ENCODE measurements at places on chromosomes 11 and 22.

GRCh38 chr11:32052215-32052614 is 38.7 kb upstream of the RCN1 start:
- peak; percentile 9 for DNase-seq

DNA sequence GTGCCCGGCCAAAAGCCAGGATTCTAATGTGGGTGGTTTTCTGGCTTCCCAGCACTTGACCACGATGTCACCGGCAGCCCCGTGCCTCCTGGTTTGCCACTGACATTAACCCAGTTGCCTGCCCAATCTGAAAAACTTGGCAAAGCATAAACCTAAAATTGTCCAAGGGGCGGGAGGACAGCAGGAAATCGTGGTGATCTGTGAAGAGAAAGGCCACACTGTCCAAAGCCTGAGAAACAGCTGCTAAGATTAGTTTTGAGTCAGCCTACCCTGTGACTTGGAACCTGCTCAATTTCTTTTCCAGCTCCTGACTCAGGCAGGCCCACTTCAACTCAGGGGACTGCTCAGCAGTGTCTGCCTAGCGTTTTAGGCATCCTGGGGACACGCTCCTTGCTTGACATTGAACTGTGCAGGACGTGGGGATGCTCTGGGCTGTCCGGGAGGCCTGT is 8.2 kb upstream of the F2 start:
- no peak for DNase-seq

- DNase-seq, result peak; percentile 87
Measured at GRCh38 chr22:41688365-41689211, at the start of gene SNU13. SNU13 (minus strand) TSS chr22:41688867; CDS start chr22:41688796, 71 bp downstream.

GRCh38 chr11:124640666-124641065 is 18.0 kb downstream of the TBRG1 start:
- DNase-seq, result no peak

DNA sequence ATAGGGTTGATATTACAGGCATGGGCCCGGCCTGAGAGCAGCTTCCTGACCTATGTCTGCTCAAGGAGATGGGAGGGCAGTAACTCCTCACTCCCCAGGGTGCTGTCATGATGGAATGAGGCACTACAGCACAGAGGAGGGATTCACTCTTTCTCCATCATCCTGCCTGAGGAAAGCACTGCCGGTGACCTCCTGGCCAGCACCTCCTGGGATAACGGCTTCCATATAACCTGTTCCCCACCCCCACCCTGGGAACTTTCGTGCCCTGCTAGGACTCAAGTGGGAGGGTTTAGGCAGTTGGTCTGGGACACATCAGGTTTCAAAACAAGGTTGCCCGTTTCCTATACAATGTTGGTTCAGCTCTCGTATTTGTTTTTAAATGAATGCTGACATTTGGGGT is 42.7 kb upstream of the MN1 start:
- no peak for DNase-seq

DNA sequence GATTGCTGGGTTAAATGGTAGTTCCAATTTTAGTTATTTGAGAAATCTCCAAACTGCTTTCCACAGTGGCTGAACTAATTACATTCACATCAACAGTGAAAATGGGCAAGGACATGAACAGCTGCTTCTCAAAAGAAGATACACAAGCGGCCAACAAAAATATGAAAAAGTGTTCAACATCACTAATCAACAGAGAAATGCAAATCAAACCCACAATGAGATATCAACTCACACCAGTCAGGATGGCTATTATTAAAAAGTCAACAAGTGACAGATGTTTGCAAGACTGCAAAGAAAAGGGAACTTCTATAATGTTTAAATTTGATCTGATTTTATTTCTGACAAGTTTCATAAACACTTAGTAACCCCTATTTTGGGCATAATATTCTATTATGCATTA is 537.5 kb downstream of the DLG2 start:
- no peak for DNase-seq

GRCh38 chr11:133266986-133267385 is 265.3 kb downstream of the OPCML start:
- no peak for DNase-seq

DNA sequence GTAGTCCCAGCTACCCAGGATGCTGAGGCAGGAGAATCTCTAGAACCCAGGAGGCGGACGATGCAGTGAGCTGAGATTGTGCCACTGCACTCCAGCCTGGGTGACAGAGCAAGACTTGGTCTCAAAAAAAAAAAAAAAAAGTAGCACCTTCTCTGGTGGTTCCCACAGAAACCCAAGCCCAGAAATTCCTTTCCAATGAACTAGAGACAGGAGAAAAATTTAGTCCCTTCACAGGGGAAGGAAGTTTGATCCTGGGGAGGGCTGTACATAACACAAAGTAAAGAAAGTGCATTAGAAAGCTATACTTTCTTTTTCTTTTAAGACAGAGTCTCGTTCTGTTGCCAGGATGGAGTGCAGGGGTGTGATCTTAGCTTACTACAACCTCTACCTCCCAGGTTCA is 25.5 kb upstream of the APOA1 start:
- DNase-seq, result no peak

- DNase-seq, result no peak
Measured at GRCh38 chr11:131463649-131464425, 93.4 kb downstream of the NTM start.

GRCh38 chr11:124041254-124041653 is at the start of gene OR10G7:
OR10G7 (minus strand) TSS chr11:124041325; CDS start chr11:124039001, 2,324 bp downstream.
- no peak for DNase-seq

DNA sequence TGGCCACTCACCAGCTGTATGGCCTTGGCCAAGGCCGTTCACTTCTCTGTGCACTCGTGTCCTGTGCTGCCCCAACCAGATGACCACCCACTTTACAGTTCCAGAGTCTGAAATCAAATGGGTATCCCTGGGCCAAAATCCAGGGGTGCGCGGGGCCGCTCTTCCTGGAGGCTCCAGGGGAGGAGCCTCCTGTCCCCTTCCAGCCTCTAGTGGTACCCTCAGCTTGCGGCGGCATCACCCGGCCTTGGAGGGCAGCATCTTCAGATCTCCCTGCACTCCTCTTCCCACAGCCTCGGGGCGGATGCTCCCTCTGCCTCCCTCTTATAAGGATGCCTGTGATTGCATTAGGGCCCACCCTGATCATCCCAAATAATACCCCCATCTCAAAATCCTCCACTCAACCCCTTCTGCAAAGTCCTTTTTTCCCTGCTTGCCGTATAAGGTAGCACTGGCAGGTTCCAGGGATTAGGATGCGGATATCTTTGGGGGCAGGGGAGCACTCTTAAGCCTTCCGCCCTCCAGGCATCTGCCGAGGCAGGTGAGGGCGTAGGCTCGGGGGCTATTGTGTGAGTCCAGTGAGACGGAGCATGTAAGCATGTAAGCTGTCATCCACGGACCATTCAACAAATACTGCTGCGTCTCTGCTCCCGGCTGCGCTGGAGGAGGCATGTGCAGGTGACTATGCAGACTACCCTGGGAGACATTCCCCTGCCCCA is 24.4 kb upstream of the SHISAL1 start:
- DNase-seq, result no peak

- DNase-seq, result no peak
Measured at GRCh38 chr22:41831383-41831782, 1.5 kb upstream of the SREBF2 start.

GRCh38 chr22:17105143-17106129 is 15.7 kb downstream of the TMEM121B start:
- DNase-seq, result no peak

- no peak for DNase-seq
Measured at GRCh38 chr22:37082251-37082873, 27.2 kb downstream of the TMPRSS6 start.

DNA sequence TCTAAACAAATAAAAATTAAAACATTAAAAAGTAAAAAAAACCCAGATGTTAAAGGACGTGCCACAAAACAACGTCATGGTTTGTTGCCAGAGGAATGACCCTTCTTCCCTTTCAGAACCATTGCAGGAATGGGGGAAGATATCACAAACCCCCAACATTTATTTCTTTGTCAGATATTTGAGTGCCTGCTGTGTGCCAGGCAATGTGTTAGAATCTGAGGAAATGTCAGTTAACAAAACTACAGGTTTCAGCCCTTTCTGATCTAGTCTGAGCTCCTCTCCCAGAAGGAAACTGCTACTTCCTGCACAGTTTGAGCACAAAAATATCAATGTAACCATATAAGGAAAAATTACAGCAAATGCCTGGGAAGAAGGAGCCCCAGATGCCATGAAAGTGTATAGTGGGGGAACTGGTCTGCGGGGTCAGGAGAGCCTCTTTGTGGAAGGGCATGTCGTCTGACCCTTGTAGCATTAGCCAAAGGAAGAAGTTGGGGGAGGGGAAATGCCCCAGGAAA is 7.1 kb upstream of the NHERF4 start:
- no peak for DNase-seq

DNA sequence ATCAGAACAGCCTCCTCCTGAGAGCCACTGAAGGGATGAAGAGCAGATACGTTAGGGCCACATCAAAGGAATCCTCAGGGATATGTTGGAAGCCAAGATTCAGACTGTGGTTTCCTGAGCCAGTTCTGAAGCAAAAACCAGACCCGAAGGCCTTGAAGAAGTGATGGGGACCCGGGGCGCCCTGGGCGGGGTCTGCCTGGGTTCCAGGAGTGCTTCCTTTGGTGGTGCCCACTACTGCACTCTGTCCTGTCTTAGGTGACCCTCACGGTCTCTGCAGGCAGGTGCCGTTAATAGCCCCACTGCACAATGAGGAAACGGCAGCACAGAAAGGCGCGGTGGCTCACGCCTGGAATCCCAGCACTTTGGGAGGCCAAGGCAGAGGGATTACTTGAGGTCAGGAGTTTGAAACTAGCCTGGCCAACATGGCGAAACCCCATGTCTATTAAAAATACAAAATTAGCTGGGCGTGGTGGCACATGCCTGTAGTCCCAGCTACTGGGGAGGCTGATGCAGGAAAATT is 12.9 kb upstream of the SH3BP1 start:
- no peak for DNase-seq

DNA sequence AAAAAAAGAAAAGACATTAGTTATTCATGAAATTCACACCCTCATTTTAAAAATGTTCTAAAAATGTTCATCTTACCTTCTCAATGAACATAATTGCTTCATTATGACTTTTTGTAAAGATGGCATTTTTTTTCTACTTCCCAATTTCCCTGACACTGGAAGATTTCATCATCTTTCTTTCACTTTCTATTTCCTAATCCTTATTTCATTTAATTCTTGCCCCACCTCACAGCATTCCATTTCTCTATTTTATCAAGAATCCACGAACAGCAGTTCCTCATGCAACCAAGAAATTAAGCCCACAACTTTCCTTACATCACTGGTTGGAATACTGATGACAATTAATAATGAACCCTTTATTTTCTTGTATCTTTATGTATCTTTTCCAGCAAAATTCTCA is 1.9 kb downstream of the PATL1 start:
- no peak for DNase-seq

DNA sequence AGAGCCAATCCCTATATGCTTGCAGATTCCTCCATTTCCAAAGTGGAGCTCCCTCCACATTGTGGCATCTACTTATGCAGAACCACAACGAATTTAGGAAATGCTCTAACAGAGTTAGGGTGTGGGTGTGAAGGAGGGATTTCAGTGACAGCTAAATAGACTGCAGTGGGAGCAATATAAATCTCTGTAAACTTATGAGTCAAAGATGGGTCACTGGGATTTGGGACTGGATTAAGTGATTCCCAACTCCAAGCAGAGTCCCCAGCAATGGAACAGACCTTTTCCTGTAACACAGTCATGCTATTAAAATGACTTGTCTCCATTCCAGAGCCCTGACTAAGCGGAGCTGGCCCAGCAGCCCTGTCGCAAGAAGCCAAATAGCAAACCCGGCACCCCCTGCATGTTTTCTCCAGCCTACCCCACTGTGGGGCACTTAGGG is 36.6 kb downstream of the RPL27A start:
- no peak for DNase-seq

GRCh38 chr11:73186294-73186850 is 31.7 kb upstream of the P2RY2 start:
- DNase-seq, result no peak

DNA sequence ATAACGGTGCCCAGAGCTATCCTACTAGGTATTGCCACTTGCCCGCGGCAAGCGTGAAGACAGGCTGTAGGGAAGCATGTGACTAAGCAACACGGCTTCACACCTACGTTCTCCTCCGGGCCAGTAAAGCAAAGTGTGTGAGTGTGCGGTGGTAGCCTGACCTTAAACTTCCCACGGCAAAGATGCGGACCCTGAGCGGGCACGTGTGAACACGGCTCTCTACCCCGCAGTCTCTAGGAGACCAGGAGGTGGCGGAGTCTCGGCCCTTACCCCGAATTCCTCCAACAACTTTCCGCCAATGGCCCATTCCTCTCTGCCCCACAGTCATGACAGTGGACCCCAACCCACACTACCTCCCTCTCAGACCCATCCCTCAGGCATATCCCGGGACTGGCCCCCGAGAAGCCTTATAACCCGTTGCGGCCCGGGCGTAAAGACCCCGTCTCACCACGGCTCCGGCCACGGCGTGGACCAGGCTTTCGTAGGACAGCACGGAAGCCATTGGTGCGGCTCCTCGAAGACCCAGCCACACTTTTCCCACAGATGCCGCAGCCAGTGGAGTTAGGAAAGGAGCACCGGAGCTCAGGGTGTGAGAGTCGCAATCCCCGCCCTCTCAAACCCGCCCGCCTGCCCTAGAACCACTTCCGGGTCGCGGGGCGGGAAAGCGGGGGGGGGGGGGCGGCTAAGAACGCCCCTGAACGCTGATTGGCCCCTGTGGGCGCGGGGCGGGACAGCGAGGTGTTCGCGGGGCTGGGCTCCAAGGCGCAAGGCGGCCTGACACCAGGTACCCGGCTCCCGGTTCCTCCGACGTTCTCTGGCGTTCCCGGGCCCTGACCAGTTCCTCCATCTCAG is at the start of gene SLC25A17:
Gene SLC25A17, minus strand, starts transcription at position 600 of the 852 bp plus-strand sequence. Its CDS starts 98 bp downstream, at position 502.
- peak; percentile 77 for DNase-seq

- no peak for DNase-seq
Measured at GRCh38 chr22:46326066-46326680, 9.3 kb upstream of the TRMU start.

DNA sequence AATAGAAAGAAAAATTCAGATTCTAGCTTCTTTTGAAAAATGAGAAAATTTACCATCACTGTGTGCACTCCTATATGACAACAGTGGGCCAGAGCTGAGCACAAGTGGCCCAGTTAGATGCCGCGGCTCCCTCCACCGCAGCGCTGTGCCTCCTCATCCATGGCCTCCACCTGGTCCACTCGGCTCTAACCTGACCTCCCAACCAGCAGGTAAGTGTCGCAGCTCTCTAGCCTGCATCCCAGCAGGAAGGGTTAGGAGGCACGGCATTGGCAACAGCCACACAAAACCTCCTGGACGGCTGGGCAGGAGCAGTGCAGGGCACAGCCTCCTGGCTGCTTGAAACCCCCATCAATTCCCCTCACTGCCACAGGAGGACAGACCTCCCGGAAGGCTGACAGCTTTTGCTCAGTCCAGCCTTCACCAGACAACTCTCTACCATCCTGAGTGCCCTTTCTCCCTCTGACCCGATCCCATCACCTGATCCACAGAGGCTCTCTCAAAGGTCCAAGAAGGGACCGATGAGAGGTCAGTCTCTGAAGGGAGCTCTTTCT is 76.1 kb downstream of the RPL27A start:
- no peak for DNase-seq

All from stimulated activated CD8-positive, alpha-beta memory T cell treated with anti-CD3 and anti-CD28 coated beads, Interleukin-7, amount 100 ng/mL, for 24 hours (primary cell).